H4 (cell line): ENCODE measurements at places on chromosomes 5 and 9. TPM values are rescaled to one million over a fixed set of nuclear protein-coding genes. Genes with fewer than 3 reads are reported as not detected.

USP20 gene
- 2.6 and 2.8 TPM in 2 replicates for total RNA-seq

ECSCR gene
- total RNA-seq, result 0.10 TPM in 1 of 2 replicates, not detected in the other

PCDH12 gene
- not detected in 2 replicates for total RNA-seq

SLCO4C1 gene
- total RNA-seq, result 0.15 TPM in 1 of 2 replicates, not detected in the other

EMB gene
- not detected in 2 replicates for total RNA-seq

HAVCR2 gene
- 0.02 TPM in 1 of 2 replicates, not detected in the other for total RNA-seq

PCDHGA12 gene
- total RNA-seq, result 0.14 and 0.76 TPM in 2 replicates

AIF1L gene
- total RNA-seq, result 3.3 TPM in 2 replicates

ADAMTSL2 gene
- total RNA-seq, result not detected in 2 replicates

CAMK4 gene
- total RNA-seq, result 8.8 and 22.5 TPM in 2 replicates

ZNF658 gene
- 2.3 and 3.6 TPM in 2 replicates for total RNA-seq

GPSM1 gene
- 5.1 and 8.9 TPM in 2 replicates for total RNA-seq

PLCXD3 gene
- 0.02 and 0.06 TPM in 2 replicates for total RNA-seq

SRP19 gene
- 165 and 187 TPM in 2 replicates for total RNA-seq

CDC20B gene
- not detected in 2 replicates for total RNA-seq

PCSK1 gene
- total RNA-seq, result not detected in 2 replicates
